ENCODE measurements at places on chromosomes 5 and 9. TPM values are rescaled to one million over a fixed set of nuclear protein-coding genes. Genes with fewer than 3 reads are reported as not detected.

GRCh38 chr9:14692470-14693250 lies 572 bp downstream of the ZDHHC21 start:
- H3K4me1 ChIP-seq: peaks cover 19% of the 10 kb centered on the region
- peak overlapping the region; percentile 78 for H3K4me3 ChIP-seq
- peaks cover 5% of the 10 kb centered on the region for H3K36me3 ChIP-seq
- peaks cover 10% of the 10 kb centered on the region for H3K27me3 ChIP-seq

- no peak overlapping the region for H3K4me3 ChIP-seq
- no peak for DNase-seq
- no peaks in the 10 kb centered on the region for H3K27me3 ChIP-seq
- no peak overlapping the region for H3K27ac ChIP-seq
These were observed 43.2 kb downstream of the KIF4B start for GRCh38 chr5:155056644-155057269.

GRCh38 chr5:902129-902916 lies 9.6 kb downstream of the TRIP13 start:
- H3K4me3 ChIP-seq: no peak overlapping the region
- DNase-seq: no peak
- no peaks in the 10 kb centered on the region for H3K4me1 ChIP-seq
- peaks cover 24% of the 10 kb centered on the region for H3K36me3 ChIP-seq
- no peaks in the 10 kb centered on the region for H3K27me3 ChIP-seq
- no peak overlapping the region for H3K27ac ChIP-seq

GRCh38 chr9:104836235-104836634 lies 72.3 kb downstream of the NIPSNAP3B start:
- peaks cover 20% of the 10 kb centered on the region for H3K4me1 ChIP-seq
- no peak overlapping the region for H3K4me3 ChIP-seq
- no peaks in the 10 kb centered on the region for H3K36me3 ChIP-seq
- no peak for DNase-seq
- H3K27ac ChIP-seq: no peak overlapping the region

- no peaks in the 10 kb centered on the region for H3K27me3 ChIP-seq
- peaks cover 21% of the 10 kb centered on the region for H3K4me1 ChIP-seq
- H3K4me3 ChIP-seq: peak within 1 kb of the TSS; percentile 100
- H3K36me3 ChIP-seq: no peaks in the 10 kb centered on the region
These were observed at the start of gene ZBTB5 for GRCh38 chr9:37465249-37466036. Gene ZBTB5, minus strand, starts transcription at chr9:37465450. Its CDS starts 22,899 bp downstream, at chr9:37442551.

GRCh38 chr9:81086416-81086815 lies 602.9 kb downstream of the TLE1 start:
- no peak for DNase-seq
- H3K4me1 ChIP-seq: peaks cover 24% of the 10 kb centered on the region
- H3K4me3 ChIP-seq: no peak overlapping the region
- H3K27ac ChIP-seq: no peak overlapping the region
- H3K36me3 ChIP-seq: no peaks in the 10 kb centered on the region
- no peaks in the 10 kb centered on the region for H3K27me3 ChIP-seq

DNA sequence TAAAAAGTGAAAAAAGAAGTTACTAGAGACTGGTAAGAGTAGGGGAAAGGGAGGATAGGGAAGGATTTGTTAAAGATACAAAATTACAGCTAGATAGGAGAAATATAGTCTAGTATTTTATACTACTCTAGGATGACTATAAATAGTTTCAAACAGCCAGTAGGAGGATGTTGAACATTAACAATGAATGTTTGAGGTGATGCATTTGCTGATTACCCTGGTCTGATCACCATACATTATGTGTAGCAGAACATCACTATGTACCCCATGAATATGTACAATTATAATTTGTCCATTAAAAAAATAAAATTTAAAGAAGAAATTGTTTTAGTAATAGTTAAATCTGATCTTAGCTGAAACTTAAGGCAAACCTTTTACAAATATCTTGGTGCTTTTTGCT lies 302.6 kb downstream of the ARHGAP26 start:
- no peak overlapping the region for H3K27ac ChIP-seq
- H3K27me3 ChIP-seq: no peaks in the 10 kb centered on the region
- H3K4me1 ChIP-seq: no peaks in the 10 kb centered on the region
- no peaks in the 10 kb centered on the region for H3K36me3 ChIP-seq

DNA sequence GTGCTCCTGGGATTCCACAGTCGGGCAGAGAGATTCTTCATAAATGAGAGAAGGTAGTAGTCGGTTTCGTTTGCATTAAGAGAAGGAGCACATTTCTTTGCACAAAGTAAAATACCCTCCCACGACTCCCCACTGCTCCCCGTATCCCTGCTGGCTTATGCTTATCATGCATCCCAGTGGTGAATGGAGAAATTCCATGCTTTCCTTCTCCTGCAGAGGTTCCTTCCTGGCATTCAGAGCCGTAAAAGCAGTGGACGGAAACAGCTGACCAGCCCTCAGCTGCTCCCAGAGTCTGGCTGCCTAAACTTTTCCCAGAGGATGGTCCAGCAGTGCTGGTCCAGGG lies 93.1 kb downstream of the C9orf152 start:
- H3K27ac ChIP-seq: peak overlapping the region; percentile 89
- peak overlapping the region; percentile 9 for H3K4me3 ChIP-seq
- H3K36me3 ChIP-seq: peaks cover 22% of the 10 kb centered on the region
- H3K4me1 ChIP-seq: peaks cover 40% of the 10 kb centered on the region
- no peaks in the 10 kb centered on the region for H3K27me3 ChIP-seq

DNA sequence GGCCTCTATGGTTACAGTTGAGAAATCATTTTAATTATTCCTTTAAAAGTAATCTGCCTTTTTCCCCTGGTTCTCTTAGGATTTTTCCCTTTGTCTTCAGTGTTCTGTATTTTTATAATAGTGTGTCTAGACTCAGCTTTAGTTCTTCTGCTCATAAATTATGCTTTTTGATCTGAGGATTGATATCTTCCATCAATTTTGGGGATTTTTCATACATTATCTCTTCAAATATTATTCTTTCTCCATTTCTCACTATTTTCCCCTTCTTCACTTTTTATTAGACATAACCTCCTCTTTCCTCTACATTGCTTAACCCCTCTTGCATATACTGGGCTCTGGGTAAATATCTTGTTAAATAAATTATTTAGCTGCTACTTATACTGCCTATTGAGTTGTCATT lies 36.3 kb upstream of the IL13 start:
- no peaks in the 10 kb centered on the region for H3K27me3 ChIP-seq
- no peak overlapping the region for H3K4me3 ChIP-seq
- H3K27ac ChIP-seq: no peak overlapping the region
- DNase-seq: peak; percentile 22

DNA sequence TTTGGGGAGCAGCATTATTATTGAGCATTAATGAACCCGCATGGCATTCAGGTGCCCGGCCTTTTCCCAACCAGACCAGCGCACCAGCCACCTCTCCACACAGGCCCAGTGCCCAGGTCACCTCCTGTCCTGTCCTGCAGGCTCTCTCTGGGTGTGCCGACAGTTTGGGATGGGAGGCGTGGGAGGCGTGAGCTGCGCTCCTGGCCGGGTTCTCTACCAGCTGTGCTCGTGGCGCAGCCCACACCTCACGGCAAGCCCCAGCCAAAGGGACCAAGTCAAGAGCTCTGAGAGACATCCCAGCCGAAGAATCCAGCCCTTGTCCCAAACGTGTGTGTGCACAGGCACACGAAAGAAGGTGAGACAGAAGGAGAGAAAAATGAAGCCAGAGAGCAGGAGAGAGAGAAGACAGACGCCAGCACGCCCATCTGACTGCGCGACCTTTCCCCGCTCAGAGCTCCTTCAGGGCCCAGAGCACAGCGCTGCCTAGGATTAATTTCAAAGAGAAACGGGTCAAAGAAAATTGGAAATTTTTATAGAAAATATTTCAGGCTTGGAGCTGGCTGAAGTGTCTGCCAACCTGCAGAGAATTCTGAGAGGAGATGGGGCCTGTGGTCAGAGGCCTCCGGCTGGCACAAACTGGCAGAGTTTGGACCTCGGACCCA lies 81.7 kb downstream of the ADAMTS2 start:
- no peaks in the 10 kb centered on the region for H3K27me3 ChIP-seq
- peak; percentile 81 for DNase-seq
- peaks cover 52% of the 10 kb centered on the region for H3K4me1 ChIP-seq
- peaks cover 26% of the 10 kb centered on the region for H3K36me3 ChIP-seq
- no peak overlapping the region for H3K4me3 ChIP-seq

DNA sequence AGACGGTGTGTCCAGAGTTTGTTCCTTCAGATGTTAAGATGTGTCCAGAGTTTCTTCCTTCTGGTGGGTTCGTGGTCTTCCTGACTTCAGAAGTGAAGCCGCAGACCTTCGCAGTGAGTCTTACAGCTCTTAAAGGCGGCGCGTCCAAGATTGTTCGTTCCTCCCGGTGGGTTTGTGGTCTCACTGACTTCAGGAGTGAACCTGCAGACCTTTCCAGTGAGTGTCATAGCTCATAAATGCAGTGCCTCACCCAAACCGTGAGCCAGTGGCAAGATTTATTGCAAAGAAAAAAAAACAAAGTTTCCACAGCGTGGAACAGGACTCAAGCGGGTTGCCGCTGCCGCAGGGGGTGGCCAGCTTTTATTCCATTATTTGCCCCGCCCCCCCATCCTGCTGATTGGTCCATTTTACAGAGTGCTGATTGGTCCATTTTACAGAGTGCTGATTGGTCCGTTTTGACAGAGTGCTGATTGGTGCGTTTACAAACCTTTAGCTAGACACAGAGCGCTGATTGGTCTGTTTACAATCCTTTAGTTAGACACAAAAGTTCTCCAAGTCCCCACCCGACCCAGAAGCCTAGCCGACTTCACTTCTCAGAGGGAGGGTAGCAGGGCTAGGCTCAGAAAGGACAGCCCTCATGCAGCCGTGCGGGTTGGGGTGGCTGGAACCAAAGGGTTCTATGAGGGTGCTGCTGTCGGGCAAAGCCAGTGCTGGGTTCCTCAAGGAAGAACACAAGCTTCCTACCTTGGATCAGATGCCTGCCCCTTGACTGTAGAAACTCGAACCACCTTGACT lies 9.1 kb upstream of the RNF130 start:
- no peak for DNase-seq
- no peak overlapping the region for H3K27ac ChIP-seq
- H3K27me3 ChIP-seq: peaks cover 16% of the 10 kb centered on the region
- no peaks in the 10 kb centered on the region for H3K36me3 ChIP-seq
- H3K4me1 ChIP-seq: no peaks in the 10 kb centered on the region

GRCh38 chr5:64947031-64947430 lies 178.3 kb downstream of the CWC27 start:
- H3K36me3 ChIP-seq: no peaks in the 10 kb centered on the region
- peaks cover 3% of the 10 kb centered on the region for H3K4me1 ChIP-seq
- H3K27ac ChIP-seq: no peak overlapping the region
- H3K4me3 ChIP-seq: no peak overlapping the region
- no peak for DNase-seq
- H3K27me3 ChIP-seq: no peaks in the 10 kb centered on the region

OR2V1 gene
- total RNA-seq: not detected

AUH gene
- total RNA-seq: 17.7 TPM

TEX48 gene
- not detected for total RNA-seq

IRGM gene
- not detected for total RNA-seq

TPPP gene
- not detected for total RNA-seq

Data from osteoblast (primary cell).